ENCODE measurements at places on chromosomes 5 and 9.

- no peak for DNase-seq
Measured at GRCh38 chr5:169080448-169080911, 220.5 kb downstream of the SLIT3 start.

DNA sequence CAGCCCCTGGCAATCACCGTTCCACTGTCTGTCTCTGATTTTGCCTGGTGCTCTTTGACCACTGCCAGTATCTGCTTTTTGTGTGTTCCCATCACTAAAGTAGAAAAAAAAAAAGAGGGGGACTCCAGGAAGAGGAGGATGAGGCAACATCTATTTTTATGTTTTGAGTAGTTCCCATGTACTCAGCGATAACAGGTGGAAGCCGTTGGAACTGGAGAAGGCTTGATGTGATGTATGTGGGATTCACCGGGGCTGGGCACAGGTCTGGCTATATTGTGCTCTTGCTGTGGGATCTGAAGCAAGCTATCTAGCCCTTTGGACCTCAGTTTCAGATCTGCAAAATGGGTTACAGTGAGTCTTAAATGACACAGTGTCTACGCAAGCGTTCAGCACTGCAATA is 104.9 kb downstream of the SLIT3 start:
- no peak for DNase-seq

GRCh38 chr5:154722936-154723335 is 32.2 kb upstream of the LARP1 start:
- DNase-seq = no peak

DNA sequence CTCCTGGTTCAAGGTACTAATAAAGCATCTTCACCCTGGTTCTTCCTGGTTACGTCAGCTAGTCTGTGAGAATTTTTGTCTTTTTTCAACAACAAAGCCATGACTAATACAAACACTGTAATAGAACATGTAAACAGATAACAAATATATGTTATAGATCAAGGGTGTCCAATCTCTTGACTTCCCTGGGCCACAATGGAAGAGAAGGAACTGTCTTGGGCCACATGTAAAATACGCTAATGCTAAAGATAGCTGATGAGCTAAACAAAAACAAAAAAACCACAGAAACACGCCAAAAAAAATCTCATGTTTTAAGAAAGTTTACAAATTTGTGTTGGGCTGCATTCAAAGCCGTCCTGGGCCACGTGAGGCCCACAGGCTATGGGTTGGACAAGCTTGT is 124.5 kb upstream of the GNA14 start:
- no peak for DNase-seq

DNA sequence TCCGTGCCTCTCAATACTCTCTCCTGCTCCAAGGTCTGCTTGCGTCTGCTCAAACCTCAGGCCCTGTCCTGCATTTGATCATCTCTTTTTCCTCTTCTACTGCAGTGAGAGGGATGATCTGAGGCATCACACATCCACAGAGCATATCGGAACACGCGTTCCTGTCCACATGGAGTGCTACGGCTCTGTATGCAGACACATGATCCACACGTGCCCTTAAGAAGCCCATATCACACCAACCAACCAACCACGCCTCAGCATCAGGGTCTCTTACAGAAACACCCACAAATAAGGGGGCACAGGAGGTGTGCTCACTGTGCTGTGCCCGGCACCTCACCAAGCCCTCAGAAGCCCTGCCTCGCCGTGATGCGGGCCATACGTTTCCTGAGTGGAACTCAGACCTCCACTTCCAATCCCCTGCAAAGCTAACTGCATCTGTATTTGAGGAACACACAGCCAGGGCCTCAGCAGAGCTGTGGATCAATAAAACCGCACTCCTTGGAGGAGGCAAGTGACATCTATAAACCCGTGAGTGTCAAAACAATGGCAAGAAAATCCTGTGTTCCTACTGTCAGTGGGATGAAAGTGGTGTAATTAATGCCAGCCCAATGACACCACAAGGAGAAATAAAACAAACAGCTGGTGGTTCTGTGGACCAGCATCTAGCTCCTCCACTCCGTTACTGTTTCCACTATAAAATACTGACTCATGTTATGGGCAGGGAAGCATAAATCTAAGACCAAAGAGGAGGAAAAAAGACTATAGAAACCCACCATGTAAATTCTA is 40.4 kb downstream of the AK8 start:
- no peak for DNase-seq

DNA sequence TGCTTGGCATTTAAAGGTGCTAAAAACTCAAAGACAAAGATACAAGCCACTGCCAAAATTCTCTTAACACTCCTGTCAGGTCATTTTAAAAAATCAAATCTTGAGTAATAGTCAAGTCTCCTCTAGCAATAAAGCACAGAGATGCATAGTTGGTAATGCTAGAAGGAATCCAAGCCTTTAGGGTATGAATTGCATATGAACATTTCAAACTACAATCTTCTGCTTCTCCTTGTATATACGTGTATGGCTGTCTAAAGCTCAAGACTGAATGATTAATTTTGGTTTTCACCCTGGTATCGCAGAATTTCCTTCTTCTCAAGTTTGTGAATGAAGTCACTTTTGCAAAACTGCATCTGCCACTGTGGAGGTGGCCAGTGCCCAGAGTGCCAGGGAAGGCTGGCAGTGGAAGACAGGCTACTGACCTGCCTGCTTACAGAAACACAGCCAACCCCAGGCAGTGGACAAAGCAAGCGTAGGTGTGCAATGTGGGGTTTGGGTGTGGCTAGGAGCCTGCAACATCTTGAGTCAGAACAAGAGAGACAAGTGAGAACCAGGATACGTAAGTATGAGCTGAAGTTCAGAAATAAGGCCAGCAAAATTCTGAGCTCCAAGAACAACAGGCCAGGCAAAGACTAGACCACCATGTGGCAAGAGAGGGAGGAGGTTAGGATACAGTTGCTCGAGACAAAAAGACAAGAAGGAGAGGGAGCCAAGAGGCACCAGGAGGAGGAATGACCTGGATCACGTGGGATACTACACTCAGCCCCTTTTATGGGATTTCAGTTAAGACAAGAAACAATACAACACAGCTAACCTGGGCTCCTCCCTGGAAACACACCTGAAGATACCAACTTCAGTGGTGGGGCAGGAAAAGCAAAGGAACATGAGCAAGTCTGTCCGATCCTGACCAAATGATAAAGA is 22.6 kb downstream of the MYO10 start:
- DNase-seq = no peak

DNA sequence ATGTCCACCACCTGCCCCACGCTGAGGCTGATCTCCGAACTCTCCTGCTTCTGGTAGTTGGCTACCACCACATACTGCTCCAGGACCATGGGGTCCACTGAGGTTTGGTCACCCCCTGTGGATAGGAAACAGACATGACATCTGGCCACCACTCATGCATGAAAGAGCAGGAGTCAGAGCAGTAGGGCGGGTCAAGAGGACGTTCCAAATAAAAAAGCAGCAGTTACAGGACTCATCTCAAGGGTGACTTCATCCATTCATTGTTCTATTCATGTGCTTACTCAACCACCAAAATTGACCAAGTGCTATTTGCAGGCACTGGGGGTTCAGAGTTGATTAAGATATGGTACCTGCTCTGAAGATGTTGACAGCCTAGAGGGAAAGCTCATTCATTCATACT is 79.2 kb upstream of the UBTD2 start:
- no peak for DNase-seq

DNA sequence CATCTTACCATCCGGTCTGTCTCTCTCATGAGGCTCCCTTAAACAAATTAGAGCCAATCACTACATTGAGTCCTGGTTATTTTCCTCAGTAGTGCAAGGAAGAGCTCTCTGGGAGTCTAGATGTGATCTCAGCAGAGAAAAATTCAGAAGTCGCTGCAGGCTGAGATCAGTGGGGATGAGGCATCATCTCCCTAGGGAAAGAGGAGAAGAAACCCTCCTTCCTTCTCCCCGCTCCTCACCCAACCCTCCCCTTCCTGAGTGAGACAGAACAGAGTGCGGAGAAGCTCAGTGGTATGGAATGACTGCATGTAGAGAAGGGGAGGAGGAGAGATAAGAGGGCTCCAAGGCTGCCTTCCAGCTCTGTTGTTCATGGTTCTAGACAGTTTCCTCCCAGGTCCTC is 80.5 kb downstream of the PAPPA start:
- DNase-seq = no peak

DNA sequence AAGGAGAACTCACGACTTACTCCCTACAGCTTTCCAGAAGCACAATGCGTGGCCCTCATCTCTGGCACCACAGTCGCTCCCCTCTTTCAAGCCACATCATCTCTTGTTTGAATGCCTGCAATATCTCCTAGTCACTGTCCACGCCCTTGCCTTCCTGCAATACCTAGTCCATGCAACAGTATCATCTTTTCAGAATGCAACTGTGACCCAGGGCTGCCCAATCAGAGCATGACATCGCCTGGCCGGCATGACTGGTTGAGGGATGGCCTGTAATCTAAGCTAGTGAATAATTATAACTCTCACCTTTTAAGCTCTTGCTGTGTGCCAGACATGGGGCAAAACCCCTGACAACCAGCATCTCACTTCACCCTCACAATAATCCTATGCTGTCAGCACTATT is 52.5 kb upstream of the CPEB4 start:
- DNase-seq = no peak

GRCh38 chr5:135150767-135151166 is 116.7 kb upstream of the PITX1 start:
- DNase-seq = no peak

DNA sequence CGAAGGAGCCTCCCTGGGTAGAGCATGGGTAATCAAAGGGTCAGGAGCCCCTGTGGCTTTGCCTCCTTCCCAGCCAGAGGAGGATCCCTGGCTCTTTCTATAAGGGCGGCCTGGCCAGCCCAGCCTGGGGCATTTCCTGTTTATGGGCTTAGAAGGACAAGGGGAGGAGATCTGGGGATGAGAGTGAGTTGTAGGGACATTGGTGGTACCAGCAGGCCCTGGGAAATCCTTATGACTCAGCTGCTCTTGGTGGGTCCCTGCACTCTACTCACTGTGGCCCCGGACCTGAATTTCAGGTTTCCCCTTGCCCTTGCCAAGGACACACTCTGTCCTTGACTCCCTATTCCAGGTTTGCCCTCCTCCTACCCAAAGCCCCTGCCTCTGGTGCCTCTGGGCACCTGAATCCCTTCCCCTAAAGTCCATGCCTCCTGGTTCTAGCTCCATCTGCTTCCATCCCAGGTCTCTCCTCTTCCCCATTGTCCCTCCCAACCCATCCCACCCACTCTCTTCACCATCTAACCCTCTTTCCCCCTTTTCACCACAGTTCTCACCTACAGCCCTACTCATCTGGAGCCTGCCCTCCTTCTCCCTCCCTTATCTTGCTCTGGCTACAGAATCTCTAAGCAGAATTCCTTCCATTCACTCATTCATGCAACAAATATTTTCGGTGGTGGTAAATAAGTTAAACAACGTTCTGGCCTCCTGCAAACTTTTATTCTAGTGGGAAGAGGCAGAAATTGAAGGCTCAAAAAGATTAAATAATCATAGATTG is 34.9 kb downstream of the PCDH1 start:
- DNase-seq = no peak

GRCh38 chr5:15034379-15034778 is 162.8 kb upstream of the ANKH start:
- DNase-seq = no peak

DNA sequence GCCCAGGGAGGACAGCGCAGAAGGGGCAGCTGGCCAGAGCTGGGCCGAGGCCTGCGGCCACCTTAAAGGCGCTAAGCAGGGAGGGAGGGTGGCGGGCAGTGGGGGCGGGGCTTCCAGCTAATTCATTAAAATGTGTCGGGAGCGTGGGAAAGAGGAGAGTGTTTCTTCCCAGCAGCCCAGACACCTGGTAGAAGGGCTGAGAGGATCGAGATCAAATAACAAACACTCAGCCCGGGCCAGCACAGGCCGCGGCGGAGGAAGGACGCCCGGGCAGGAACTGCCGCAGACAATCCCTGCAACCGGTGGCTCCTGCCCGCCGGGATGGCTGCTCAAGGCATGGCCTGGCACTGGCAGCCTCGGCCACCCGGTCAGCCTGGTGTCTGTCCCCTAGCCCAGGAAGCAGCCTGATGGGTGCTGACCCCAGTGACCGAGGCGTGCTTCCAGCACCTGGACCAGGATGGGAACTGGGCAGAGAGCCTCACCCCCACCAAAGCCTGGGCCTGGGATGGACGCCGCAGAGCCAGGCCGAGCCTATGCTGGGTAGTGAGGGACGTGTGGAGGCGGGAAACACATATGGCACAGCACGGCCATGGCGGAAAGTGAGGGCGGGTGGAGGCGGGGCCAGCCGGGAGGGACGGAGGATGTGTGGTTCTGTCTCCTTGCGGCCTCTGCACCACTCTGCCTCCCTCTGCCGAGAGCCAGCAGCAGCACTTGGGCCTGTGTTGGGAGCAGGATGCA is 3.2 kb upstream of the NRARP start:
- DNase-seq = no peak

DNA sequence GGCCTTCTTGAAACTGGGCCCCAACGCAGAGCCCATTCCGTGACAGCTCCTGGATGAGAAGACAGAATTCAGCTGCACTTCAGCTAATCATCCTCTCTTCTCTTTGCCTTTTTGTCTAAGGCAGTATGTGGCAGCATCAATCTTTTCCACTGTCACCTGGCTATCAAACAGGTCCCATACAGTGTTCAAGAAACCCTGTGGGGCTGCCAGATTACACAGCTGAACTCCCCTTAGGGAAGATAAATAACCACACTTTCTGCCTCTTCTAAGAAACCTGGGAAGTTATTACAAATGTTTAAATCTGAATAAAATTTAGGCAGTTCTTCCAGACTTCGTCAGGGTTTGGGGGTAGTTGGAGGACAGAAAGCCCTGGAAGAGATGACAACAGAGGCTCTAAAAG is 61.0 kb downstream of the SPEF2 start:
- no peak for DNase-seq

DNA sequence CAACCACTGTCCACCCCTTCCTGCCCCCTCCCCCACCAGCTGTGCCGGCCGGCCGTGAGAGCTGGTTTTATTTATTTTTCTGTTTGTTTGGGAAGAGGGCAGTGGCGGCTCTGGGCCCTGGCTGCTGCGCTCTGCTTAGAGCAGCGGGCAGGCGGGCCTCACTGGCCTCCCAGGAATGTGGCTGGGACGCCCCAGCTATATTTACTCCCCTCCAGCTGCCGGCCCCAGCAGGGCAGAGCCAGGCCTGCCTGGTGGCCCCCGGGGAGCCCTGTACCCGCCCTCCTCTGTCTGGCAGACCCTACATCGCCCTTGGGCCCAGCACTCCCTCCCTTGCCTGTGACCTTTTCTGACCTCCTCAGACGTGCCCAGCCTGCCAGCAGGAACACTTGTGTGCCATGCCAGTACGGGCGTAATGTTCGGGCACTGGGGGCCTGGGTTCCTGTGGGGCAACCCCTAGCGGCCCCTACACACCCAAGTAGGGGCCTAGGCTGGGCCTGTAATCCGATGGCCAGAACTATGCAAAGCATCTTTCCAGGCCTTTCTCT is 7.7 kb downstream of the CXXC5 start:
- no peak for DNase-seq

DNA sequence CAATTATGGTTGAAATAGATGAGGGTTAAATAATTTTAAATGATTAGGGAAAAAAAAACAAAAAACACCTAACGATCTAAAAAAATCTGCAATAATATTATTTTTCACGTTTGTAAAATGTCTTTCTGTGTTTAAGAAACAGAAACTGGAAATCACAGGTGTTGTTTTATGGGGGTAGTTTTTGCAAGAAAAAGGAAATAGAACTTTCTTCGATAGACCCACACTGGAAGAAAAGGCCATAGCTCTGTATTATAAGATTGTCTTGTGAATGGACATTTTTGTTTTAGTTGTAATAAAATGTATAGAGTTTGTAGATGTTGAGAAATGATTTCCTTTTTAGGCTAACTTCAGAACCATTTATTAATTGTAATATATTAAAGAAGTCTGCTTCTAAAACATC is 5.5 kb downstream of the CSNK1G3 start:
- no peak for DNase-seq

- DNase-seq = no peak
Measured at GRCh38 chr9:12785260-12785770, 10.5 kb downstream of the LURAP1L start.

- DNase-seq = no peak
Measured at GRCh38 chr9:16461851-16462250, 408.6 kb downstream of the BNC2 start.

Measured in CD8-positive, alpha-beta memory T cell (primary cell).